SK-N-SH treated with all-trans-retinoic acid at 6 μM for 48 hours (cell line): ENCODE measurements at places on chromosomes 3 and 15.

DNA sequence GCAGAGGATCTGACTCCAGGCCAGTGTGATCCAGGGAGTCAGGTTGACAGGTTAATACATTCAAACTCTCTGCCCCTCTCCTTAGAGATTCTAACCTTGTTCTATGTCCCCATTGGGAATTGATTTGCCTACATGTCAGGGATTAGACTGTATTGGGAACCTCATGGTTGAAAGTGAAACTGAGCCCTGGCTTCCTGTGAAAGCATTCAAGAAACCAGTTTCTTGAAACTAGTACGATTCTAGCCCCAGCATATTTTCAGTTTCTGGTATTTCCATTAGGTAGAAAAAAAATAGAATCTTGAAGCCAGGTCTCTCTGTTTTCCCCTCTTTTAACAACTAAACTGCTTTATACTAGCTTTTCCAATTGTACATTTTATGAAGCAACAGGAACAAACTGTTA is 140.4 kb upstream of the ABI3BP start:
- ATAC-seq: no peak

GRCh38 chr3:99843590-99844258 is 26.1 kb downstream of the CMSS1 start:
- peak; percentile 76 for ATAC-seq

DNA sequence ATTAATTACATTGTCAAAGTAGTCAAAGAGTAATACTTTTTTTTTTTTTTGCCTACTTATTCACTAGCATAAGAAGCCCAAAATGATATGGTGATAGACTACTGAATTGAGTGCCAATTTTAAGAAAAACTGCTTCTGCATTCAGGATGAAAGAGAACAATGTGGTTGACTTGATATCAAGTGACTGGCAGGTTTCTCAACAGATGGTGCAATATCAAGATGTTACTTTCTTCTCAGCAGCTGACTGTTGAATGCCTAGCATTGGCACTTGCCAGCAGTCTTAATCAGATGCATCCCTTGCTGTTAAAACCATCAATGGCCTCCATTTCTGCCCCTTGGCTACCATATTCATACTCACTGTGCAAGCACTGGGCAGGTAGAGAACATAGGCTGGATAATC is 863.2 kb downstream of the GBE1 start:
- no peak for ATAC-seq

DNA sequence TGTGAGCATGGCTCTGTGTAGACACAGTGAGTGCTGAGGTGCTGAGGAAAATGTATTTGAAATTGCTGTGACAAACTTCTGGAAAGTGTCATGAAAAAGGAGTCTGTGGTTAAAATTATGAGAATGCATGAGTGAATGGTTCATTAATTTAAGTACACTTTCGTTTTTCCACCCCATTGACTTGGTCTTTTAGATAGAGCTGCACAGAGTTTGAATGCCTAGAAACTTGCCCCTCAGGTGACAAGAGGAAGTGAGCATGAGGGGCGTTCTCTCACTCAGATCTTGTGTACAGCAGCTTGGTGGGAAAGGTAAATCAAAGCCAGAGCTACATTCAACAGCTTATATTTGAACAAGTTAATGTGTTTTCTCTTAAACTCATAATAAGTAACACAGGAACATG is 296.8 kb downstream of the WDR72 start:
- no peak for ATAC-seq

- peak; percentile 91 for ATAC-seq
These were observed 84.5 kb upstream of the SYNPR start for GRCh38 chr3:63193647-63194046.

DNA sequence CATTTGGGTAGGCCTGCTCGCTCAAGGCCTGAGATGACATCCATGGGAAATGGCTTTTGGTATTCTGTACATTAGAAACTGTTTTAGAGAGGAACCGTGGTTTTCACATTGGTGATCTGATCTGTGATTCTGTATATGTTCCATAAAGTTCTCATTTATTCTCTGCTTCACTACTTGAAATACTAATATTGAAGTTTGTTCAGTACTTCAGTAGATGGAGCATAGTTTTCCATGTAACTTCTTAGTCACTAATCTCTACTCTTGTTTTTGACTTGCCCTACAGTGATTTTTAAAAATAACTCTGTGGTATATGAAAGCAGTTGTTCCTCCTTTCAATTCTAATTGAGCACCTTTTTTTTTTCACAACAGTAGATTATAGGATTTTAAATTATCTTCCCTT is 66.5 kb downstream of the MBNL1 start:
- ATAC-seq: no peak

DNA sequence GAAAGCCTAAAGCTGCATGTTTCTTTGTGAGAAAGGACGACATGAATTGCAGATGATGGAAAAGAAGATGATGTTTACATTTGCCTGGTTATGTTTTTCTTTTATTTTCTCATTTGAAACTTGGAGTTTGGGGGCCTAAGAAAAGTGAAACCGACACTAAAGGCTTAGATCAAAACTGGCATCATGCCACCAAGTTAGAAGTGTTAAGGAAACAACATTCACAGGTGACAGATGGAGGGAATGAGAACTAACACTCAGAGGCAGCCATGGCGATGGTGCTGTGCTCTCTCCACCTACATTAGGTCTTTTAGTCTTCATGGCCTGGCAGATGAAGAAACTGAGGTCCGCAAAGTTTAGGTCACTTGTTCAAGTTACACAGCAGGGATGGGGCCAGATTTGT is 923.6 kb downstream of the TUSC7 start:
- ATAC-seq: no peak

- no peak for ATAC-seq
These were observed 636.2 kb downstream of the NAALADL2 start for GRCh38 chr3:175495331-175495730.

- ATAC-seq: peak; percentile 95
These were observed 16.2 kb upstream of the XIRP1 start for GRCh38 chr3:39208463-39209055.

DNA sequence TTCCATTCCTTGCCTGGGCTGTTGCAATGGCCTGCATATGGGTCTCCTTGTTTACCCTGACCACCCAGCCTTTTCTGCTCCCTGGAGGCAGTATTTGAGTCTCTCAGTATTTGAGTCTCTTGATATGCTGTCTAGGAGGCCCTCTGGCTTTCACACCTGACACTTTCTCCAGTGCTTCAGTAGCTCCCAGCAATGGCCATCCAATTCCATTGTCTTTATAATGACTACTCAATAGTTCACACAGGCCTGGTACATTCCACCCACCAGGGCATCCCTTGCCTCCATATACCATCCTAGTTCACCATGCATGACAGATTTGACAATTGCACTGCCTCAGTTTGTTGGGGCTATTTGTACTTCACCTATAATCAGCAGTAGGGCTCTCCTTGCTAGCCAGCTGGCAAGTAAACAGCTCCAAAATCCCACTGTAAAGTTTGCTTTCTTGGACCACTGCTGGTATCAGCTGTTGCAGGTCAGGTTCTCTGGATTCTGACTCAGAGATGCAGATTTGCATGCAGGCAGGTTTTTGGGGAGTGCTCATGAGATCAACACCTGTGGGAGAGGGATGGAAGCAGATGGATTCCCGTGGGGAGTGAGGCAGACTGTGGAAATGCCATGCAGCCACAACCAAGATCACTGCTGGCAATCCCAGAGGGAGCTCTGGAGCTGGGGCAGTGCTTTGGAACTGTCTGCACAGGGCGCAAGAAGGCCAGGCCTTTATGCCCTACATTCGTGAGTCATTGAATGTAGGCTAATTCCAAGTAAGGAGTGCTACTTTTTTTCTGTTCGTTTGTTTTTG is 19.1 kb upstream of the XIRP1 start:
- no peak for ATAC-seq

DNA sequence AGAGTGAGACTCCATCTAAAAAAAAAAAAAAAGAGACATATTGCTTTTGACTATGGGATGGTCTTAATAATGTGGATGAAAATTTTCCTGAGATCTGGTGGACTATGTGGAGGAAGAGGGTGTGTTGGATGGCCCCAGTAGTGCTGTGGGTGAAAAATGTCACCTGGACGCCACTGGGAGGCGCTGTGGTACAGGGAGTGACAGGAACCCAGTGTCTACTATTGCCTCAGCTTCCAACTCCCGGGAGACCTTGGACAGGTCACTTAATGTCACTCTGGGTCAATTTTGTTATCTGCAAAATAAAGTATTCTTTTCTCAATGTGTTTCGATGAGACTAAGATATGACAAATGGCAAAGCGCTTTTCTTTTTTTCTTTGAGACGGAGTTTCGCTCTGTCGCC is 27.7 kb upstream of the DCP1A start:
- peak; percentile 98 for ATAC-seq

DNA sequence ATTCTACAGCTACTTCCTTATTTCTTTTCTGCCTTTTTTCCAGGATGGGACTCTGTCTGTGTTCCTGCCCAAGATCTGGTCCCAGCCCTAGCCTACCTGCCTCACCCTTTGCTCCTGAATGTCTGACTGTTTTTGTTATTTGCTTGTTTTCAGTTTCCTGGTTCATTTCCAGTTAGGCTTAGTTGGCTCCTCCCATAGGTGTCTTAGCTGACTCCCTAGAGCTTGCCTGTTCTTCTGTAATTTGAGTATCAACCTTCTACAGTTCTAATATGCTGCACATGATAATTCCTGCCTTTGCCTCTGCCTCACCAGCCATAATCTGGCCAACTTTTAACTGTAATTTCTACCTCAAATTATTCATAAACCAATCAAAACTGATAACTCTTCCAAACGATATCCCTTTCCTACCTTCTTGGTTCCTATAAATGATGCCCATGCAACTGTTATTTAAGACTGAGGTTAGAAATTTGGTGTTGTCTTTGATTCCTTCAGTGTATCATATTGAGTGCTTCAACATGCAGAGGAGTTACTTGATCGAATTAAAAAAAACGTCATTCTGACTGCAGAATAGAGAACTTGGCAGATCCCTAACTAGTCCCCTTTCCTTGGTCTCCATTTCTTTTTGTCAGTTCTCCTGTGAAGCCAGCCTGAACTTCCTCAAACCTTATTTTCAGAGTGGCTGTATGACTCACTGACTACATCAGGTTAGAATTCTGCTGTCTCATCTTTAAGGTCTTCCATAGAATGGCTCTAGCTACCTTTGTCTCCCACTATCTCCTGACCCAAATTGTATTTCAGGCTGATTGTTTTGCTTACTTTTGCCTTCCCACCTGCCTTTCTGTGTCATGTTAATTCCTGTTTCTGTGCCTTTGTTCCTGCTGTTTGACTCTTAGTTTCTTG is 8.4 kb downstream of the GOLM2 start:
- ATAC-seq: peak; percentile 94

DNA sequence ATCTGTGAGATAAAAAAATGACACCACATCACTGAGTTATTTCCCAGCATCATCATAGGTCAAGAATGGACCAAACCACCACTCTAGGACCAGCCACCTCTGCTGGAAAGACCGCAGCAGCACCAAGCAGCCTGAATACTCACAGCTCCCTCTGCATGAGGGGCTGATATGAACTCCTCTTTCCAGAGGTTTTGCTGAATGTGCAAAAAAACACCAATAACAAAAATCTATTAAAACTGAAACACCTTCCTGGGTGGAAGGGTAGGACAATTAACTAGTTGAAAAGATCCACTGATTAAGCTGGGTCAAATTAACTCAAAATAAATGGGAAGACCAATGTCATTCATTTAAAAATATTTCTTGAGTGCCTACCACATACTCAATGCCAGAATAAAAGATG is 28.9 kb upstream of the KCNMB3 start:
- no peak for ATAC-seq

GRCh38 chr15:29734917-29735572 is 87.2 kb downstream of the TJP1 start:
- peak; percentile 38 for ATAC-seq

- no peak for ATAC-seq
These were observed 317.1 kb downstream of the ZIC4 start for GRCh38 chr3:147089286-147089685.

GRCh38 chr3:8579096-8579495 is 65.5 kb downstream of the SSUH2 start:
- no peak for ATAC-seq

DNA sequence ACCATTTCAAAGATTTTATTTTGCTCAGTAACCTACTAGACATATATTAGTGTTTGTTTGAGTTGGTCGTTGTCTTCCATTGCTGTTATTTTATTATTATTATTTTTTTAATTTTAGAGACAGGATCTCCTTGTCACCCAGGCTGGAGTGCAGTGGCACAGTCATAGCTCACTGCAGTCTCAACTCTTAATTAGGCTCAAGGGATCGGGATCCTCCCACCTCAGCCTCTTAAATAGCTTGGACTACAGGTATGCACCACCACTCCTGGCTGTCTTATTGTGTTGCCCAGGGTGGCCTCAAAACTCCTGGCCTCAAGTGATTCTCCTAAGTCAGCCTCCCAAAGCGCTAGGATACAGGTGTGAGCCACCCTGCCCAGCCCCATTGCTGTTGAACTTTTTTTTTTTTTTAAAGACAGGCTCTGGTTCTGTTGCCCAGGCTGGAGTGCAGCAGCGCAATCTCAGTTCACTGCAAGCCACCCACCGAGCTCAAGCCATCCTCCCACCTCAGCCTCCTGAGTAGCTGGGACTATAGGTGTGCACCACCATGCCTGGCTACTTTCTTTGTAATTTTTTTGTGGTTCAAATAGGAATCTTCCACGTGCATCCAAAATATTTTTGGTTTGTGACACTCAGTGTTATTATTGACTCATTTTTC is 18.2 kb downstream of the SETD5 start:
- ATAC-seq: no peak

- ATAC-seq: no peak
These were observed 86.3 kb upstream of the RASGRP1 start for GRCh38 chr15:38650936-38651327.

- peak; percentile 79 for ATAC-seq
These were observed 340.3 kb upstream of the CTDSPL start for GRCh38 chr3:37521429-37521828.

DNA sequence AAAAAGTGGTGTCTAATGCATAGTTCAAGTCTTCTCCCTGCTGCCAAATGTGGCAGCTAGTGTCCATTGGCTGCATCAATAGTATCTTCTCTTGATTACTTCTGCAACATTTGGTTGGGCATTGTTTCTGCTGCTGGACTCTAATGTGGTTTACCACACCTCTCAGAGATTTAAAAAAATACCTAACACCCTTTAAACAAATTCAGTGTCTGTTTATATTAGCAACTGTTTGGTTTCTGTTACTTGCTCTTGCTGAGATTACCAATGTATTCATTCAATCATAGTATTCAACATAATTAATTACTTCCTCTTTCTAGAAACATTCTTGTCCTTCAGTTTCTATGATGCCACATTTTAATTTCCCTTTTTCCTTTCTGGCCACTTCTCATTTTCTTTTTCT is 20.3 kb upstream of the NECTIN3 start:
- ATAC-seq: no peak

DNA sequence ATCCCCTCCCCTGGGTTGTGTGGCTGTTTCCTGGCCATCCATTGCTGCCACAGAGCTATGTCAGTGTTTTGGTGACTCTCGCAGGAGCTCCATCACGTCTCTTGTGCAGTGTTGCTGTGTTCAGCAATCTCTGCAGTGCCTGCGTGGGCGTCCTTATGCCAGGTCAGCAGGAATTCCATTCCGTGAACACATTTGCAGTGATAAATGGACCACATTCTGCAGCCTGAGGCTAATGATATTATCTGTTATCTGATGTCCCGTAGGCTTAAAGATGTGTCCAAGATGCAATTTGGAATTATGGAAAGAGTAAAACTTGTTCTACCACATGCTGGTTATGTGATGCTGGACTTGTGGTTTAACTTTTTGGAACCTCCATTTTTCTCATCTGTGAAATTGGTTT is 25.5 kb upstream of the COL6A6 start:
- no peak for ATAC-seq
